ENCODE measurements at places on chromosomes 13 and 19. TPM values are rescaled to one million over a fixed set of nuclear protein-coding genes. Genes with fewer than 3 reads are reported as not detected.

Gene CFAP97D2
- not detected for total RNA-seq

Gene ADAMTSL5
- total RNA-seq, result 6.9 TPM

Gene ZNF677
- 9.3 TPM for total RNA-seq

Gene EDDM13
- not detected for total RNA-seq

Gene NKPD1
- under 0.01 TPM for total RNA-seq

Gene TNNI3
- total RNA-seq, result not detected

Gene DCT
- not detected for total RNA-seq

Gene ZNF493
- total RNA-seq, result 11.0 TPM

Gene POSTN
- total RNA-seq, result 390 TPM

Gene ZNF285
- 3.9 TPM for total RNA-seq

Gene SGCG
- total RNA-seq, result not detected

Gene GARIN5A
- not detected for total RNA-seq

Gene CRX
- total RNA-seq, result not detected

Gene HCN2
- 0.32 TPM for total RNA-seq

Gene CGB5
- total RNA-seq, result not detected

Gene CGB1
- total RNA-seq, result not detected

Gene SLC25A41
- total RNA-seq, result not detected

Gene IL12RB1
- 1.3 TPM for total RNA-seq

Gene SYCN
- not detected for total RNA-seq

Gene NOTCH3
- 27.6 TPM for total RNA-seq

Gene ZNF578
- total RNA-seq, result 1.6 TPM

Gene ZNF256
- 5.2 TPM for total RNA-seq

Gene PSG7
- total RNA-seq, result not detected

Gene NRTN
- total RNA-seq, result 0.32 TPM

Gene ZNF844
- 1.7 TPM for total RNA-seq

Gene ZNF506
- total RNA-seq, result 7.7 TPM

Gene TMC4
- 0.32 TPM for total RNA-seq

Gene SLC35E1
- 46.2 TPM for total RNA-seq

Gene PBX4
- 0.64 TPM for total RNA-seq

Gene ZNF728
- total RNA-seq, result not detected

Gene SOX1
- total RNA-seq, result not detected

Gene C5AR1
- 0.32 TPM for total RNA-seq

Gene IZUMO4
- 1.3 TPM for total RNA-seq

Gene NCR1
- total RNA-seq, result not detected

Gene MAST1
- under 0.01 TPM for total RNA-seq

Gene ZSCAN22
- 3.0 TPM for total RNA-seq

Gene BIVM
- 31.2 TPM for total RNA-seq

Gene NCCRP1
- total RNA-seq, result not detected

Gene BEST2
- total RNA-seq, result not detected

Gene MYO1F
- total RNA-seq, result 0.32 TPM
